ENCODE measurements at places on chromosomes 16 and 17. TPM values are rescaled to one million over a fixed set of nuclear protein-coding genes. Genes with fewer than 3 reads are reported as not detected.

- H3K27me3 ChIP-seq: no peaks in the 10 kb centered on the region
- DNase-seq: no peak
- peak overlapping the region; percentile 3 for H3K27ac ChIP-seq
- no peaks in the 10 kb centered on the region for H3K36me3 ChIP-seq
- H3K4me3 ChIP-seq: no peak overlapping the region
Observed at GRCh38 chr17:37301288-37301687, 74.5 kb upstream of the C17orf78 start.

DNA sequence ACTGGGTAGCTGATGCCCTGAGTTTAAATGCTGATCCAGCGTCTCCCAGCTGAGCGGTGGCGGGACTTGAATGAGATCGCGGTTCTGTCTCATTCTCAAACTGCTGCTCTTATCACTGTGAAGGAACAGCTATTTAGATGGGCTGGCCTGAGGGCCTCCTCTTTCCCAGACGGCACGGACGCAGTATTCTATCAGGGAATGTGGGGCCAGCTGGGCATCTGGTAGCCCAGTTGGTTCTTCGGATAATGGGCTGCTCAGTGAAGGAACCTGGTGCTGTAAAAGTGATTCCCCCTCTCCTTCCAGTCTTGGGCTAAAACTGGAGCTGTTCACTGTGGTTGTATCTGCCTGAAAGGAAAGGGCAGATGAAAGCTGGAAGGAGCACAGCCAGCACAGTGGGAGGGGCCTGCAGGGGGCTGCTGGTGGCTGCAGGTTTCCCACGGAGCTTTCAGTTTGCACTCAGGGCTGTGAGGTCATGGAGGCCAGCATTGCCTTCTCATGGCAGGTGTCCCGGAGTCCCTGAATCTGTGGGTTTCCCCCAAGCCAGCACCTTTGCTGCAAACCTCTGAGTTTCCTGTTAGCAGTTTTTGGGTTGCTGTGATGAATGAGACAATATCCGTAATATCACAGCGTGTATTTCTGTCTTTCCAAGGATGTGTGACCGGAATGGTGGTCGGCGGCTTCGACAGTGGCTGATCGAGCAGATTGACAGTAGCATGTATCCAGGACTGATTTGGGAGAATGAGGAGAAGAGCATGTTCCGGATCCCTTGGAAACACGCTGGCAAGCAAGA, 3.6 kb downstream of the IRF8 start:
- H3K27me3 ChIP-seq: peaks cover 35% of the 10 kb centered on the region
- H3K4me3 ChIP-seq: no peak overlapping the region
- H3K4me1 ChIP-seq: peaks cover 13% of the 10 kb centered on the region
- H3K27ac ChIP-seq: no peak overlapping the region

DNA sequence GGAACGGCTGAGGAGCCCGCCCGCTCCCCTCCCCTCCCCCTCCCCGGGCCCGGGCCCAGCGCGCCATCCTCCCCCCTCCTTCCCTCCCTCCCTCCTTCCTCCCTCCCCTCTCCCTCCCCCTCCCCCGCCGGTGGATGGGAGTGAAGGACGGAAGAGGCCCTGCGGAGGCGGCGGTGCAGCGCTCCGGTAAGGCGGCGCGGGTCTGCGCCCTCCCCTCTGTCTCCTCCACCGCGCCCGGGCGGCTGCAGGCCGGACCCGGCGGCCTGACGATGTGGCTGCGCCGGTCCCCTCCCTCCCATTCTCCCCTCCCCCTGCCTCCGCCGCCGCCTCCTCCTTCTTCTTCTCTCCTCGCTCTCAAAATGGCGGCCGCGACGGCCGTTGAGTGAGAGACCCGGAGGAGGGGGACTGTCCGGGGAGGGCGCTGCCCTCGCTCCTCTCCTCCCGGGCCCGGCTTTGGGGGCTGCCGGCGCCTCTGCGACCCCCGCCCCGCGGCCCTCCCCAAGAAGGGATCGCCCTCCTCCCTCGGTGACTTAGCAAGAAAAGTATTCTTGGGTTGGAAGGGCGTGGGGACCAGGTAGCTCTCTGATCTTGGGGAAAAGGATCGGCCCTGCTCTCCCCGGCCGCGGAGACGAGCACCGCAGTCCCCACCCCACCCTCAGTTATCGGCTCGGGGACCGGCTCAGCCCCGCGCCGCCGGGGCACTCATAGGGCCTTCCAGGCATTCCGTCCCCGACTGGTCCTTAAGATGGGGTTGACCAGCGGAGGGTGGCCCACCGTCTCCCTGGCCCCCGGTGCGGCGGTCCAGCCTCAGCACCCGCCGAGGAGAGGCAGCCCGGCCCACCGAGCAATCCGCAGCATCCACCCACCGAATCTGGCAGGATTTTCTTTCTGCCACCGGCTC, 617 bp downstream of the PAFAH1B1 start:
- H3K36me3 ChIP-seq: no peaks in the 10 kb centered on the region
- peaks cover 49% of the 10 kb centered on the region for H3K4me1 ChIP-seq
- peak overlapping the region; percentile 82 for H3K4me3 ChIP-seq
- H3K27me3 ChIP-seq: no peaks in the 10 kb centered on the region
- peak overlapping the region; percentile 99 for H3K27ac ChIP-seq

GRCh38 chr16:84498223-84498610, 6.2 kb downstream of the MEAK7 start:
- H3K36me3 ChIP-seq: peaks cover 56% of the 10 kb centered on the region
- no peak overlapping the region for H3K27ac ChIP-seq
- DNase-seq: no peak
- H3K4me1 ChIP-seq: no peaks in the 10 kb centered on the region

ACAP1 gene
- total RNA-seq: 19.4 TPM

MYH3 gene
- 0.72 TPM for total RNA-seq

All from heart left ventricle (tissue), 16 donors.